ENCODE measurements at places on chromosomes 12 and 14. TPM values are rescaled to one million over a fixed set of nuclear protein-coding genes. Genes with fewer than 3 reads are reported as not detected.
A peak's percentile ranks its signal among the peaks of the same experiment; 100 is the strongest.

The KCNJ8 gene
- total RNA-seq = not detected

The CATSPERB gene
- total RNA-seq = 2.2 TPM

The PTPN11 gene
- 53.5 TPM for total RNA-seq

The HOXC11 gene
- total RNA-seq = not detected

The PZP gene
- total RNA-seq = not detected

The ANGEL1 gene
- 14.0 TPM for total RNA-seq

The TAS2R31 gene
- 2.7 TPM for total RNA-seq

The GAS2L3 gene
- 0.47 TPM for total RNA-seq

The EEA1 gene
- 16.1 TPM for total RNA-seq

The SLC17A8 gene
- not detected for total RNA-seq

The CYP46A1 gene
- total RNA-seq = 0.15 TPM

The PTPRB gene
- not detected for total RNA-seq

The CCDC85C gene
- 8.3 TPM for total RNA-seq

The IL22 gene
- total RNA-seq = 0.50 TPM

The COL2A1 gene
- total RNA-seq = not detected

GRCh38 chr14:68762953-68763764 is 29.7 kb downstream of the ZFP36L1 start:
- no peak for DNase-seq

DNA sequence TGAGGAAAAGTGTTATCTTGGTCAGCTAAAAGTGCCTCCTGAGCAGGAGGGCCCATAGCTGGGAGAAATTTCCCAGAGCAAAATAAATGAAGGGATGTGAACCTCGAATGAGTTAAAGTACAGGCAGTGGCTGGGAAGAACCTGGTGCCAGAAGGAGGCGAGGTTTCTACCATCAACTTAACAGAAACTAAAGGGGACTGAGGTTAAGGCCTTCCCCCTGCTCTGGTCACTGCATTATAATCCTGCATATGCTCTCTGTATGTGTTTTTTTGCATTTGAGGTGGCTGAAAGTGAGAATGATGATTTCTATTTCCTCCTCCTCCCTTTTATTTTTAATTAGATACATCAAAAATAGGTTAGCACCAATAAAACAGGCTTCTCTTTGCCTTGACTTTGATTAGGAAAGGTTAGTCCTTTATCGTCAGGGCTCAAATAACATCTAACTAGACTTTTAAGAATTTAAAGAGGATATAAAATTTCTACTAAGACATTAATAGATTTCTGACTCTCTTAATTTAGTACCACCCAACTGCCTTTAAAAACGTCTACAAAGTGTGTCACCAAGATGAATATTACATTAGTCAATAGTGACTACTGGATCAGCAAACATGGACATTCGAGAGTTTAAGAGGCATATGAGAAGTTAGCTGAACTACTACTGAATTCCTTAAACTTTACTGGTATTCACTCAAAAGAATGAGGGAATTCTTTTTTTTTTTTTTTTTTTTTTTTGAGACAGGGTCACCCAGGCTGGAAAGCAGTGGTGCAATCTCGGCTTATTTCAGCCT is 49.2 kb downstream of the GALNT4 start:
- DNase-seq = no peak

- peak; percentile 55 for DNase-seq
Observed at GRCh38 chr14:100072783-100073346, 7.6 kb downstream of the EVL start.

DNA sequence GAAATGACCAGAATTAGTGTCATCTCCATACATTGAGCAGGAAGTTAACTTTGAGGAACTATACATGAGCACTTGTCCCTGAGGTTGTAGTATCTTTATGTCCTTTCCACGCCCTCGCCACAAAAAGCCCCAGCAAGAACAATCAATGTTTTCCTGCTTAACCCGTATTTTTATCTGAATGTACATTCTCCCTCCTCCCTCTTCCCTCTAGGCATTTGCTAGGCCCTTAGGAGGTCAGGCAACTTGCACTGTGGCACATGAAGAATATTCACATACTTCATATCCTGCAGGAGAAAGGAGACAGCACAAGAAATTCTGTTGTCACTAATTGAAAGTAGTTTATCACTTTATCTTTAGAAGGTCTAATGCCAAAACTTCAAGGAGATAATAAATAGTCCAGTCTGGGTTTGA is 18.1 kb upstream of the DUSP6 start:
- no peak for DNase-seq

DNA sequence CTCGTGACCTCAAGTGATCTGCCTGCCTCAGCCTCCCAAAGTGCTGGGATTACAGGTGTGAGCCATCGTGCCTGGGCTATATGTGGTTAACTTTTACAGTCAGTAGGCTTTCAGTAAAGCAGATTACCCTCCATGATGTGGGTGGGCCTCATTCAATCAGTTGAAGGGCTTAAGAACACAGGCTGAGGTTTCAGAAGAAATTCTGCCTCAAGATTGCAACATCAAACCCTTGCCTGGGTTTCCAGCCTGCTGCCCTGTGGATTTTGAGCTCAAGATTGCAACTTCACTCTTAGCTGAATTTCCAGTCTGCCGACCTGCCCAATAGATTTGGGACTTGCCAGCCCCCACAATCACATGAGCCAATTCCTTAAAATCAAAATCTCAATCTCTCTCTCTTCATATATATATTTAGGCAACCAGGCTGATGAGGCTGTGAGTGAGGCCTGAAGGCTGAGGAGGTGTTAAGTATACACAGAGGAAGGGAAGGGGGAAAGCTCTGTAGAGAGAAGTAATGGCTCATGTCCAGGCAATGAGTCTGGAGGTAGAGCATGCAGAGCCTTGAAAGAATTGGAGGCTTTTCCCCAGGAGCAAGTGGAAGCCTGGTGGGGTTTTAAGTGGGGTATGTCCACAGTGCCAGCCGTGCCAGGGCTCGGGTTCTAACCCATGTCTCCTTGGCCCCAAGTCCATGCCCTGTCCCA is 33.3 kb upstream of the ACTN1 start:
- no peak for DNase-seq

GRCh38 chr12:125533434-125534029 is 468.3 kb downstream of the AACS start:
- no peak for DNase-seq

DNA sequence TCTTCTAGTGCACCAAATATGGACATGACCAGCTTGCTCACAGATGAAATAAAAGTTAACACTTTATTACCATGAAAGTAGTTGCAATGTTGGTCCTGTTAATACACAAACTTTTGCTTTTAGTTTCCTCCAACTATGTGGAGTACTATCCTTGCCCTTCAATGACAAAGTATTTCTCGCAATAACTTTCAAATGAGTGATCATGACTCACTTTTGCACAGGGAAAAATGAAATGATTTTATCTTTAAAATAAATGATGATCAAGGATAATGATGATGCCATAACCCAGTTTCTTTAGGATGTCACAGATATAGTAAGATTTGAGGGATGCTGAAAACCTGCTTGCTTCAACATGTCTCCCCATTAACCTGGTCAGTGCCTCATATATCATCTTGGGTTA is 254.0 kb upstream of the KITLG start:
- DNase-seq = no peak

GRCh38 chr12:83172441-83172840 is 485.7 kb downstream of the TMTC2 start:
- DNase-seq = no peak

DNA sequence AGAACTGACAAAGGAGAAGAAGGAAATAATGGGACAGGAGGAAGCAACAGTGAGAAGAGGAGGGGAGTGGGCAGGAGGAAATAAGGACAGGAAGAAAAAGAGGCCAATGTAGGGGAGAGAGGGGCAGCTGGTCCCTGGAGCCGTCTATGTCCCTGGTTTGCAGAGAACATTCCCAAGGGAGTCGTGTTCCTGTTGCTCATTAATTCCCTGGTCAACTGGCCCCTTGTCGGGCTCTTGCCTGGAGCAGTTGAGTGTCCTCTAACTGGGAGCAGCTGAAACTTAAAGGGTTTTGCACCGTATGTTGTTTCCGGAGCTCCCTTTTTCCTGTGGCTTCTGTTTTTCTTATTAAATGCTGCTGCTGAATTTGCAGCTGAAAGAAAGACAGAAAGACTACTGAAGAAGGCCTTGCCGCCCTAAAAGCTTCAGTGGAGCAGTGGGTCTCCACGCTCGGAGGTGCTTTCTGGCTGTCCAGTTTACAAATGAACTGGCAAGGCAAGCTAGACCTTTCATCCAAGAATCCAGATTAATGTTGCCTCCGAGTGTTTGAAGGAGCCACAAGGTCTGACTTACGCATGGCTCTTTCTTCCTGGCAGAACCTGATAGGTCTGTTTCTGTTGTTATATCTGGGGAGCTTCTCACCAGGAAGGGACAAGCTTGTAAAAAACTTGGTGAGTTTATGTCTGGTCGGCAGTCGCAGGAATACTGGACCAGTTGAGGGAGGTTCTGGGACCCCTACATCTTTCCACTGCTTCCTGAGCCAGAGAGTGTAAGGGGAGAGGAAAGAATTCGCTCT is 146.2 kb upstream of the RFLNA start:
- no peak for DNase-seq

DNA sequence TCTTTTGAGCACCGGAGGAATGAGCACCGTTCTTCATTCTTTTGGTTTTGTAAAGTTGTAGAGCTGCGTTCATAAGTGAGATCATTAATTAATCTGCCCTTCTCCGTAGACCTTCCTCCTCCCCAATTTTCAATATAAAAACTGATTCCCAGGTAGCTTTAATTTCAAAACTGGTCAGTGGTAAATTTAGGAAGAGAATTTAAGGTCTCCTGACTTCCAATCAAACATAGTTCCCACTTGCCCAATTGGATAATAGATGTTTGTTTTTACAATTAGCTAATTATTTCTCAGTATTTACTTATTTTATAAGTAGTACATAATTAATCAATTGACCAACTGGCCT is 27.2 kb upstream of the YBX3 start:
- DNase-seq = no peak

DNA sequence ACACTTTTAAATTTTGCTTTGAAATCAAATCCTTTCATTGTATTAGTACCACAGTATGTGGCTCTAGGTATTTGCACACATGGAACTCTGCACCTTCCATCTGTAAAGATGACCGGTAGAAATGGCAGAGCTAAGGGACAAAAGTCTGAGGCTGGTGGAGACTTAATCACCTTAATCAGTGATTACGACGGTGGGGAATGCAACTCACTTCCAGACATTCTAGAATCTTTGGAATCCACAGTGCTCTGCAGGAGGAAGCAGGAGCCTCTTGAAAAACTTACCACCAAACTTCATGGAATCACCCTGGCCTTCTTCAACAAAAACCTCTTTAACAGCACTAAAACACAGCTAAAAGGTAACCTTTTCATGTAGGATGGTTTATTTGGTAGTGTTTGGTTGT is 3.9 kb upstream of the DACT1 start:
- DNase-seq = no peak

DNA sequence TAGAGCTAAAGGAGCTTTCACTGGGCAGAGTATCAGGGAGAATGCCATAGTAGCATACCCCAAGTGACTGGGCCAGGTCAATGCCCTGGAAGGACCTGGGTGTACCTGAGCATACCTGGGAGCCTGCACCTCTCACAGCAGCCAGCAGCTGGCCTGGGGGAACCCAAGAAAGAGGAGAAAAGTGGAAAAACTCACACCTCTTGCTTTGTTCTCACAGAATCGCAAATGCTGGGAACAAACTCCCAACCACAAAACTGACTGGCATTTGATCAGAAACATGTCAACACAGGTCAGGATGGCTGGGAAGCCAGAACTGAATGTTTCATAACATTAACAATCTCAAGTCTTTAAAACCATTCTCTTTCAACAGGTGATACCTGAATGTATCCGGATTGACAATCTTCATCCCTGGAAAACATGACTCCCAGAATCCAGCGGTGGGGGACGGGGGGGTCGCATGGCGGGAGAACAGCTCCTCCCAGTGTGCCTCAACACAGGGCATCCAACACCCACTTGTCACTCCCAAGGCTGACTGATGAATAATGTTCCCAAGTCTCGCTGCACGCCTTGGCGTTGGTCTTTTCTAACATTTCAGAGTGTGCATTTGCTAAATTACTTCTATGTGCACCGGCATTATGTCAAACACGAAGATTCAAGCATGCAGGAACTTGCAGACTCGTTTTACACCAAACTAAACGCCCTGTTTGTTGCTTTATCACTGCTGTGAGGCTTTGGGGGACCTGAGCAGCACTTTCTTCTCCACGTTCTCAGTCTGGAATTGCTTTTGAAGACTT is 7.9 kb downstream of the FOXN3 start:
- DNase-seq = no peak

DNA sequence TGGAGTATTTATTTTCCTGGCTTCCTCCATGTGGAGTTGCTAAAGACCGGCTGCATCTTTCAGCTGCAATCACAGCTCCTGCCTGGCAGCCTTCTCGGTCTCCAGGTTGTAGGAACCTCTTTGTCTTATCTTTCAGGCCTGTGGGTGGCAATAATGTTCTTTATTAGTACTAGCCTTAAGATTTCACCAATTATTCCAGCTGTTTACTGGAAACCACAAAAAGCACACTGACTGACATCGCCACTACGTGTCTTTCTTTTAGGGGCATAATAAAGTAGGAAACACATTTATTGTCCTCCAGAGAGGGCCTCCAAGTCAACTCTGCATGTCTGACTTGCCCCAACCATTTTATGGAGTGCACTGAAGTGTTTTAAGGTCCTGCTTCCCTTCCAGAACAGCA is 1116.5 kb upstream of the TMEM132C start:
- DNase-seq = no peak

GRCh38 chr12:12582895-12583303 is 20.2 kb upstream of the DUSP16 start:
- DNase-seq = no peak

GRCh38 chr12:90979951-90980350 is 24.8 kb downstream of the EPYC start:
- no peak for DNase-seq

- DNase-seq = no peak
Observed at GRCh38 chr14:75224561-75224960, 48.1 kb upstream of the TMED10 start.

GRCh38 chr12:6434205-6435140 is 10.3 kb upstream of the CD27 start:
- DNase-seq = no peak

DNA sequence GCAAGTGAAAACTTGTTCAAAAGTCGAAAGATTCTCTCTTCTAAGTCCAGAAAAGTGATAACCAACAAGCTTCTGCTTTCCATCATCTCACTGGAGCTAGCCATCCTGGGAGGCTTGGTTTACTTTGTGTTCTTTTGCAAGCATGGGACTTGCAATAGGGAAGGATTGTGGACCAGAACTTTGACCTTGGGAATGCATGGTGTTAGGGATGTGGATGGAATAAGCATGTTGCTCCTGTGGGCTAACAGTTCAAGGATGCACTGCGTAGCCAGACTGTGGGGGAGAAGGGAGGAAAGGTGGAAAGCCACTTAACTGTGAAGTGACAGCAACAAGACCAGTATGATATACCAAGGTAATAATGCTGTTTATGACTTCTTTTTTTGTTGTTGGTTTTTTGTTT is 28.6 kb downstream of the SOAT2 start:
- no peak for DNase-seq
